Activated naive CD8-positive, alpha-beta T cell treated with anti-CD3 and anti-CD28 coated beads, Interleukin-2, amount 50 U/mL, for 24 hours (primary cell): ENCODE measurements at places on chromosomes 7 and 10.

GRCh38 chr7:54541669-54542625 lies at the start of gene VSTM2A:
Gene VSTM2A (plus strand): TSS chr7:54542375. CDS start chr7:54542731, 356 bp downstream.
- no peaks in the 10 kb centered on the region for H3K4me1 ChIP-seq
- H3K4me3 ChIP-seq, result no peak within 1 kb of the TSS
- no peak within 1 kb of the TSS for H3K27ac ChIP-seq
- no peaks in the 10 kb centered on the region for H3K36me3 ChIP-seq
- no peak for DNase-seq

GRCh38 chr7:19408706-19409220 lies 263.5 kb upstream of the FERD3L start:
- H3K27me3 ChIP-seq, result no peaks in the 10 kb centered on the region
- H3K4me1 ChIP-seq, result no peaks in the 10 kb centered on the region
- no peaks in the 10 kb centered on the region for H3K36me3 ChIP-seq
- no peak for DNase-seq
- H3K4me3 ChIP-seq, result no peak overlapping the region

- H3K27me3 ChIP-seq, result no peaks in the 10 kb centered on the region
- H3K4me1 ChIP-seq, result no peaks in the 10 kb centered on the region
- H3K36me3 ChIP-seq, result peaks cover 57% of the 10 kb centered on the region
- no peak for DNase-seq
Observed at GRCh38 chr10:31467791-31468535, 148.9 kb downstream of the ZEB1 start.

DNA sequence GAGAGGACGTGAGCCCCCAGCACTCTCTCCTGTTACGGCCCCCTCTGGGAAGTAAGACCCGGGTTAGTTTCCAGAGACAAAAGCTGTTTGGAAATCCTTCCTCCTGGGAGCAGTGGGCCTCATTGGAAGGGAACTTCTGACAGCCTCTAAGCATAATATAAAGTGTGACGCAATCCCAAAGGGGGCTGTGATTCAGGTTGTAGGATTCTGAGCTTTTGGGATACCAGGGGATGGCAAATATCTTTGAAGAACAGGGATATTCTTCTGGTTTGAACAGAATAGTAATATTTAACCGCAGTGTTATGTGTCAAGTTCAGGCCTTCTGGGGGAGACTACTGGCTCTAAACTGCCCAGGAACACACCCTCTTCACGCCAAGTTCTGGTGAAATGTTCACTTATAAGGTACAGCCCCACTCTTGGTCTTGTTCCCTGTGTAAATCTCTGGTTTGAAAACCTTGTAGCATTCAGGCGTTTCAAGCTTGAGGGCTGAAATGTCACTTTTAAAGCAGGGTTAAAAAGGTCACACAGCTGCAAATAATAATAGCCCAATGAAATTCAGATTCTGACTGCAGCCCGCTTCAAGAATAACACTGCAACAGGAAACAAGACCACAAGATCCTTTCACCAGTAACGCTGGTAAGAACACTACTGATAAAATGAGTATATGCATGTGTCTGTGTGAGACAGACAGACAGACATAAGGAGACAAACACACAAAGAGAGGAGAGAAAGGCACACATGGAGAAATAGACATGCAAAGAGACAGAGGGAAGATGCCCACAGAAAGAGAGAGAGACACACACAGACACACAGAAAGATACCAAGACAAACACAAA lies 69.0 kb downstream of the CREB5 start:
- peaks cover 9% of the 10 kb centered on the region for H3K27me3 ChIP-seq
- no peaks in the 10 kb centered on the region for H3K36me3 ChIP-seq
- peaks cover 6% of the 10 kb centered on the region for H3K4me1 ChIP-seq

DNA sequence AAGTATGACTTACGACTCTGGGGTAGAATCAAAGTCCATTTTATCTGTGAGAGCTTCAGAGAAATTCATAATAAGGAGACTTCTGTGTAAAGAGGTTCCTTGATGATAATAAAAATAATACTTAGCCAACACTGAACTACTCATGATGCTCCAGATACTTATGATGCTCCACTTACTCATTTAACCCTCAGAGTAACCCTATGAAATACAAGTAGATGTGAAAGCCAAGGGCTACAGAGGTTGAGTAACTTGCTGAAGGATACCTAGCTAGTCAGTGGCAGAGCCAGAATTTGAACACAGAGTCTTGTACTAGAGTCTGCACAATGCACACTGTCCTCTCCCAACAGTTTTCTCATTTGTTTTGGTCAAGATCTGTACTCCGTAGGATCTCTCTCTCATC lies 89.5 kb downstream of the HECW1 start:
- peaks cover 4% of the 10 kb centered on the region for H3K27me3 ChIP-seq
- no peak for DNase-seq
- no peaks in the 10 kb centered on the region for H3K4me1 ChIP-seq

GRCh38 chr10:99329304-99329553 lies at the start of gene CNNM1:
Gene CNNM1 (plus strand): TSS chr10:99329356. CDS start chr10:99329388, 32 bp downstream.
- H3K4me1 ChIP-seq, result peaks cover 5% of the 10 kb centered on the region
- H3K36me3 ChIP-seq, result peaks cover 2% of the 10 kb centered on the region
- H3K27ac ChIP-seq, result no peak within 1 kb of the TSS

- no peak overlapping the region for H3K4me3 ChIP-seq
- H3K27me3 ChIP-seq, result peaks cover 2% of the 10 kb centered on the region
- no peaks in the 10 kb centered on the region for H3K36me3 ChIP-seq
- no peak for DNase-seq
- peaks cover 2% of the 10 kb centered on the region for H3K4me1 ChIP-seq
Observed at GRCh38 chr7:113140956-113141355, 22.6 kb upstream of the SMIM30 start.

GRCh38 chr7:47290466-47290865 lies 291.4 kb downstream of the TNS3 start:
- H3K27me3 ChIP-seq, result no peaks in the 10 kb centered on the region
- H3K36me3 ChIP-seq, result peaks cover 10% of the 10 kb centered on the region
- peak overlapping the region; percentile 89 for H3K27ac ChIP-seq

GRCh38 chr10:20949967-20950366 lies 52.9 kb upstream of the NEBL start:
- H3K4me3 ChIP-seq, result no peak overlapping the region
- H3K36me3 ChIP-seq, result no peaks in the 10 kb centered on the region
- peaks cover 2% of the 10 kb centered on the region for H3K4me1 ChIP-seq

GRCh38 chr10:6123532-6123931 lies 34.7 kb downstream of the RBM17 start:
- DNase-seq, result no peak
- H3K36me3 ChIP-seq, result no peaks in the 10 kb centered on the region
- H3K4me3 ChIP-seq, result no peak overlapping the region
- peak overlapping the region; percentile 44 for H3K27ac ChIP-seq
- H3K27me3 ChIP-seq, result no peaks in the 10 kb centered on the region
